ENCODE measurements at places on chromosomes 7 and 10.

DNA sequence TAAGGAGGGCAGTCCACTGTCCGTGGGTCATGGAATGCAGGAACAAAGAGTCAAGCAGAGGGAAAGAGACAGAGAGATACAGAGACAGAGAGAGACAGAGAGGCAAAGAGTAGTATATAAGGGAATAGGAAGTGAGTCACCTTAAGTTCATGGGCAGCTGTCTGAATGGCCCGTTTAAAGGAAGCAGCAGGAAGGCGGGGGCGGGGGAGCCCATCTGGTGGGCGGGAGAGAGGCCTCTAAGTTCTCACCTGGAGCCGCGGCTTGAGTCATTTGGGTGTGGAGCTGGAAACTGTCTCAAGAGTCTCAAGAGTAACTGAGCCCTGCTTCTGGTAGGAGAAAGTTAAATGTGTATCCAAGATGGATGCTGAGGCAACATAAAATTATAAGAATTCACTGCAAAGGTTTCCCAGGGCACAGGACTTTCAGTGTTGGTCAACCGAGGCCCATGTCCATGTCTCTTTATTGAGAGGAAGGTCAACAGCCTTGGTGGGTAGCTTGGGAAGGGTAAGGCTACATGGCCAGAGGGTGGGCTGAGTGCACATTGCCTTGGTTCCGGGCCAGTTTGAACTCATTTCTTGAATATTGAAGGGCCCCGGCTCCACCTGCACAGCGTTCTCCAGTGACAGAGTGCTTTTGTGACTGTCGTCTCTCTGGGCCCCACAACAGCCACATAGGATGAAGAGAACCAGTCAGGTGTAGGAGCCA lies 85.5 kb upstream of the CACUL1 start:
- no peak for DNase-seq

DNA sequence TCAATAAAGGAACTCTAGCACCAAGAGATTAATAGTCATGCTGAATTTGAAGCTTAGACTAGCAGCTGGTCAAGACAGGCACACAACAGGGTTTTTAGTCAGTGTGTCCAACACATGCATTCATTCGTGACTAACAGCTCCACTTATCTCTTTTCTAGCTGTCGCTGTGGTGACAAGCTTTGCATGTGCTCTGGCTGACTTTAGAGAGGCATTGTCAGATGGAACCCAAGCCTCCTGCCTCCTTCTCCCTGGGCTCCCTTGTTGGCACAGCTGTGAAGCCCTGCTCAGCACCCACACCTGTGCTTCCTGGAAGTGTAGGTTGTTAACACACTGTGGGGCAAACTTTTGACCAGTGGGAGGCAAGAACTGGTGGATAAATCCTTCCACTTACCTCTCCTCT lies 9.8 kb upstream of the AGK start:
- DNase-seq: no peak

DNA sequence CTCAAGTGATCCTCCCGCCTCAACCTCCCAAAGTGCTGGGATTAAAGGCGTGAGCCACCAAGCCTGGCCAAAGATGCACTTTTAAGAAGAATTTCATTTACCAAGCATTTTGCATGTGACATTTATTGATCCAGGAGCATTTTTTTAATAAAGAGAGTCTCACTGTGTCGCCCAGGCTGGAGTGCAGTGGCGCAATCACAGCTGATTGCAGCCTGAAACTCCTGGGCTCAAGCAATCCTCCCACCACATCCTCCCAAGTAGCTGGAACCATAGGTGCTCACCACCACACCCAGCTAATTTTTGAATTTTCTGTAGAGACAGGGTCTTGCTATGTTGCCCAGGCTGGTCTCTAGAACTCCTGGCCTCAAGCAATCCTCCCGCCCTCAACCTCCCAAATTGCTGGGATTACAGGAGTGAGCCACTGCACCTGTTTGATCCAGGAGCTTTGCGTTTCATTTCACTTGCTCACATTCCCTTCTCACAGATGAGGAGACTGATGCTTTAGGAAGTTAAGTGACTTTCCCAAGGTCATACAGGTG lies 4.4 kb upstream of the TBL2 start:
- DNase-seq: no peak

DNA sequence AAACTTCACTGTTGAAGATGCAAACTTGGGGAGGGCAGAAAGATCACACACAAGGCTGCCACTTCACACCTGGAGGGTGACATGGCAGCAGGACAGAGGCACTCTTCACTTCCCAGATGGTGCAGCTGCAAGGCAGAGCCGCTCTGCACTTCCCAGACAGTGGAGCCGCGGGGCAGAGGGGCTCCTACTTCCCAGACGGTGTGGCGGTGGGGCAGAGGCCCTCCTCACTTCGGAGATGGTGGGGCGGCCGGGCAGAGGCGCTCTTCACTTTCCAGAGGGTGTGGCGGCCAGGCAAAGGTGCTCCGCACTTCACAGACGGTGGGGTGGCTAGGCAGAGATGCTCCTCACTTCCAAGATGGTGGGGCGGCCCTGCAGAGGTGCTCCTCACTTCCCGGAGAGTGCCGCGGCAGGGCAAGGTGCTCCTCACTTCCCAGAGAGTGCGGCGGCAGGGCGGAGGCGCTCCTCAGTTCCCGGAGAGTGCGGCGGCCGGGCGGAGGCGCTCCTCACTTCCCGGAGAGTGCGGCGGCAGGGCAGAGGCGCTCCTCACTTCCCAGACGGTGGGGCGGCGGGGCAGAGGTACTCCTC lies 58.3 kb upstream of the PPP1R9A start:
- no peak for DNase-seq

Data from smooth muscle cell of the brain vasculature (primary cell).